WTC11 (cell line): ENCODE measurements at places on chromosomes 2 and 18.

DNA sequence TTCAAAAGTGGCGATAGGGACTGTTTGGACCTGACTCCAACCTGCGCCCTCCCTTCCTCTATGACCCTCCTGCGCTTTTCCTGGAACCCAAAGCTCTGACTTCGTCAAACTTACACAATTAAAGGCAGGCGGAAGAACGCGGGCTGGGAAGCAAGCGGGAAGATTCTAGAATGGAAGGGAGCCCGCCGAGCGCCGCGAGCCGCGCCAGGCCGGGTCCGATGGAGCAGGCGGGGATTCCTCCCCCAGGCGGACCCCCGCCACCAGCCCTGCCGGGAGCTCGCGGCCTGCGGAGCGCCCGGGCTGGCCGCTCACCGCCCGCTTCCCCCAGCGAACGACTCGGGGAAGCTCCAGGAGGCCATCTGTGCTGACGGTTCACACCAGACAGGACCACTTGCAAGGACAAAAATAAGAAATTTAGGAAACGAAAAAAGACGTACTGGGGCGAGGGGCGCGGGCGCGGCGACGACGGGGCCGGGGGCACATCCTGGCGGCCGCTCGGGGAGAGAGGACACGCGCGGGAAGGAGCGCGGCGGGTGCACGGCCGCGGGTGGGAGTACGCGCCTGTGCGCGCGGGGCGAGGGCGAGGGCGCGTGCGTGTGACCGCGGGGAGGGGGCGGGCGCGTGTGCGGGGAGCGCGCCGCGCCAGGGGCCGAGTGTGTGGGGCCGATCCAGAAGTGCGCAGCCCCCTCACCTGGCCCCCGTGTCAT is 1.1 kb upstream of the SALL3 start:
- DNase-seq: peak; percentile 48
- peaks cover 66% of the 10 kb centered on the region for H3K27me3 ChIP-seq
- H3K4me1 ChIP-seq: peaks cover 52% of the 10 kb centered on the region
- H3K4me3 ChIP-seq: peak overlapping the region; percentile 68

DNA sequence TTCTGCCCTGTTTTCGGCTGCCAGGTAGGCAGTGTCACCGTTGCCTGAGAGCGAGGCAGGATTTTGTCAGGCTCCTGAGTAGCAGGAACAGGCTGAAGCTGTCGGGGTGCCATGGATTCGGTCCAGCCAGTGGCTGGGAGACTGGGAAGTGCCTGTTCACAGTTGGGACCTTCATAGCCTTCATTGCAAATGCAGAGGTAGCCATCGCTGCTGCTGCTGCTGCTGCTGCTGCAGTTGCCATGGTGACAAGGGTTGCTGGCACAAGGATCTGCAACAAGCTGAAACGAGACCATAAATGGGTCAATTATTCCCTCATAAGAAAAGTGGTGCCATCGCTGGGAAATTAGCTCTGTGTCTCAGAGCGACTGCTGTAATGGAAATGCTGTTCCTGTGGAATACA is 122.7 kb downstream of the DNER start:
- no peak overlapping the region for H3K4me3 ChIP-seq
- no peaks in the 10 kb centered on the region for H3K27me3 ChIP-seq
- peaks cover 21% of the 10 kb centered on the region for H3K4me1 ChIP-seq
- no peak overlapping the region for H3K27ac ChIP-seq
- no peak for DNase-seq
- no peaks in the 10 kb centered on the region for H3K36me3 ChIP-seq

- H3K4me1 ChIP-seq: peaks cover 3% of the 10 kb centered on the region
- no peak overlapping the region for H3K27ac ChIP-seq
- H3K36me3 ChIP-seq: no peaks in the 10 kb centered on the region
- H3K4me3 ChIP-seq: no peak overlapping the region
Measured at GRCh38 chr2:122703676-122704075, 948.2 kb downstream of the TSN start.

- peaks cover 8% of the 10 kb centered on the region for H3K27me3 ChIP-seq
- no peak for DNase-seq
- peaks cover 16% of the 10 kb centered on the region for H3K36me3 ChIP-seq
- peaks cover 73% of the 10 kb centered on the region for H3K4me1 ChIP-seq
- no peak overlapping the region for H3K4me3 ChIP-seq
Measured at GRCh38 chr2:45259547-45260160, 250.4 kb upstream of the SIX2 start.

DNA sequence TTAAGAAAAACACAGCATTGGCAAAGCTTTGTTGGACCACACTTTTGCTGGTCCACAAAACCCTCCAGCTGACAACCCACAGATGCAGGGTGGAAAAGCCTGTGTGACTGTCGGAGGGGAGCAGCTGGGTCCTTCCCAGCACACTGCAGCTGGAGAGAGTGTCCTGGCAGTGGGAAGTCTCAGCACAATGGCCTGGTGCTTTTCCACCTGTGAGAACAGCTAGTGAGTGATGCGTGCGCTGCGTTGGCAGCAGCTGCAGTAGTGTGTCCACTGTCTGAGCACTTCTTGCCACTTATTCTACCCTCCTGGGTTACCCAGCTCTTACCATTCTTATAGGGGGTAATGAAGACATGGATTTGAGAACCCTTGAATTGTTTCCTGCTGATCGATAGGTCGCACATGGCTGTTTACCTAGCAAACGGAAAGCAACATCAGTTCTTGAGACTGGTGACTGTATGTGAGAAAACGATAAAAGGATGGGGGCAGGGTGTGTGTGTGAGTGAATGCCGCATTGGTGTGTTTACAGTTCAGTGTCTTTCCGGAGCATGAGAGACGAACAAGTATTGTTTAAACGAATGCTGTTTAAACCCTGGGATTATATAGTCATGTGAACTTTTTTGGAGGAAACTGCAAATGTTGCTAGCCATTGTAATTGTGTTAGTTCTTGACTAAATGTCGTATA is 69.7 kb downstream of the LYPD6 start:
- no peak overlapping the region for H3K4me3 ChIP-seq
- peaks cover 10% of the 10 kb centered on the region for H3K36me3 ChIP-seq
- no peak overlapping the region for H3K27ac ChIP-seq
- DNase-seq: no peak
- H3K27me3 ChIP-seq: no peaks in the 10 kb centered on the region

- peak overlapping the region; percentile 92 for H3K27ac ChIP-seq
- H3K4me3 ChIP-seq: peak overlapping the region; percentile 9; the same call in 1 of the 2 replicates
- no peaks in the 10 kb centered on the region for H3K27me3 ChIP-seq
- no peaks in the 10 kb centered on the region for H3K36me3 ChIP-seq
- no peak for DNase-seq
- peaks cover 49% of the 10 kb centered on the region for H3K4me1 ChIP-seq
Measured at GRCh38 chr2:215790523-215791421, 222.6 kb downstream of the MREG start.

DNA sequence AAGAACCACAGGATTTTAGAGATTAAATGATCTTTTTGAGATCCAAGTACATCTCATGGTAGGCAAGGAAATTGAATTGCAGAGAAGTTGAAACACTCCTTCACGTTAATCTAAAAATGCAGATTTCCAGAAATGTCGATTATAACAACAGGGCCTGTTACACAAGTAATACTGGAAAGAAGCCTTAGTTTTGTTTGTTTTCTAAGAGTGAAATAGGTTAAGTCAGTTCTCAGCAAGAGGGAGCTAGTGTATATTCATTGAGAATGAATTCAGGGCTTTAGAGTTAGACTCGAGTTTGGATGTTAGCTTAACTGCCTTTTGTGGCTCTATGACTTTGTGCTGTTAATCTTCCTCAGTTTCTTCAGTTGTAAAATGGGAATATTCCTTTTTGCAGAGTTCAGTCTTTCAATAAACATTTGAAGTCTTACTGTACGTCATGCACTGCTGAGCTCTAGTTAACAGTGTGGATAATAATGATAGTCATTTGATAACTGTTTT is 926 bp downstream of the NDUFV2 start:
- H3K27me3 ChIP-seq: no peaks in the 10 kb centered on the region; the same call in 1 of the 2 replicates
- peak overlapping the region; percentile 84 for H3K27ac ChIP-seq
- peak overlapping the region; percentile 90 for H3K4me3 ChIP-seq
- no peaks in the 10 kb centered on the region for H3K36me3 ChIP-seq
- DNase-seq: no peak

GRCh38 chr2:74571058-74571457 is 16.5 kb downstream of the DOK1 start:
- peaks cover 30% of the 10 kb centered on the region for H3K27me3 ChIP-seq
- peaks cover 6% of the 10 kb centered on the region for H3K4me1 ChIP-seq
- H3K4me3 ChIP-seq: no peak overlapping the region
- H3K36me3 ChIP-seq: no peaks in the 10 kb centered on the region

DNA sequence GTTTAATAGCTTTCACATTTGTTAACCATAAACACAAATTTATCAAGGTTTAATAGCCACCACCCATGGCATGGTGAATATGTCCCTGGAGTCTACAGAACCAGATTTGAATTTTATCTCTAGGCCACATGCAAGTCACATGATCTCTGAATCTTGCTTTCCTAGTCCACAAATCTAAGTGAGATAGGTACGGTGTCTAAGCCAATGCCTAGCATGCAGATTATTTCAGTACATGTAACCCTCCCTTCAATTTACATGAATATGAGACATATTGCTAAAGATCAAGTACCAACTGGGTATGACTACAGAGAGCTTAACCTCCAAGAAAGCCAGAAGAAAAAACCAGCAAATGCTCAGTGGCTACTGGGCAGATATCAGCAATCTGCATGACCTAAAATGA is 10.0 kb downstream of the ZNF24 start:
- no peaks in the 10 kb centered on the region for H3K4me1 ChIP-seq
- H3K27me3 ChIP-seq: no peaks in the 10 kb centered on the region
- H3K36me3 ChIP-seq: peaks cover 61% of the 10 kb centered on the region

GRCh38 chr18:9482790-9483189 is 7.5 kb downstream of the RALBP1 start:
- no peak for DNase-seq
- H3K4me1 ChIP-seq: 0 out of 2 replicates have a peak, but pooled peaks cover 4% of the 10 kb centered on the region
- H3K36me3 ChIP-seq: peaks cover 32% of the 10 kb centered on the region
- no peaks in the 10 kb centered on the region for H3K27me3 ChIP-seq

DNA sequence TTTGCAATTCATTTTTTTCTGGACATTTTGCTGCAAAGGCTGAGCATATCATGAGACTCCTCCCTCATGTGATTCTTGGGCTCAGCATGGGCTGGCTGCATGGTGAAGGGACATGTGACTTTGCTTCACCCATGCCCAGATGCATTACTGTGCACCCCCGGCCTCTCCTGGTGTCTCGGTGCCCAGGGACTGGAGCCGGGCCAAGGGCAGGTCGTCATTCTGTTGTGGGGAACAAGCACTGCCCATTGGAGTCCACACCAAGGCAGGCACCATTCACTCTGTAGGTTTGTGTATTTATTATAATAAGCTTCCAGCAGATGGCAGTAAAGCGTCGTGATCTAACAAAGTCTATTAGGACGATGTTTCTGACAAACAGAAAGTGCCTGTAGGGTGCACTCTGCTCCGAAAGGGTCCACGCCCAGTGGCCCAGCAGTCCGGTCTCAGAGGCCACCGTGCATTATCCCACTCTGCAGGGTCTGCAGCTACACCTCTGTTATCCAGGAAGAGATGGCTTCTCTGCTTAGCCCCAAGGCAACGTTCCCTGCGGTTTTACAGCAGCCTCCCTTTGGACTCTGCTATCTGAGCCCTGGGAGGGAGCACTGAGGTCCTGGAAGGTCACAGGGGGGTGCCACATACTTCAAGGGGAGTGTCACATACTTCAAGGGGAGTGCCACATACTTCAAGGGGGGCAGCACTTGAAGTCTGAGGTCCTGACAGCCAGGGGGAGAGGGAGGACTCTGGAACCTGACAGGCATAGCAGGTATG is 219.6 kb downstream of the TSN start:
- no peaks in the 10 kb centered on the region for H3K36me3 ChIP-seq
- no peak overlapping the region for H3K4me3 ChIP-seq
- no peak overlapping the region for H3K27ac ChIP-seq
- peak; percentile 58 for DNase-seq
- peaks cover 31% of the 10 kb centered on the region for H3K4me1 ChIP-seq

DNA sequence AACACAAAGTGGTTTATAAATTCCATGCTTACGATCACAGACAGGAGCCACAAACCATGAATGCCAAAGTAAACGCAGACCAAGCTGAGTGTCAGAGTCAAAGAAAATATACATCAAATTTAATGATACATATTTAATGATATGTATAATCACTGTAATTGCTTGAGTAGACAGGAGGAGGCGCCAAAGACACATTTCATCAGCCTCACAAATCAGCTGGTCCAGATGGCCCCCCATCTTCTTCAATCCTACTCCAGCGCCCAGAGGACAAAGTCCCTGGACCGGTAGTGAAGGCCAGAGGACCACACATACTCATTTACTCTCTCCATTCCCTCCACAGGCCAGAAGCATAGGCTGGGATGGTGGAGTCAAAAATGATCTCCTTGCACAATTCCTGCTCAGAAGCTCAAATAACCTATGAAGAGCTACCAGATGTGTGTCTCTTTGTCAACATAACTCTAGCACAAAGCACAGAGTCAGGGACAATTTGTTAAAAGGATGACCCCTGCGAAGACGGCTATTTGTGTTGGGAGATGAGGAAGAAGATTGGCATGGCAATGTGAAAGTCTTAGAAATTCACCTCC is 149.3 kb upstream of the PGAP1 start:
- no peak overlapping the region for H3K4me3 ChIP-seq
- no peak overlapping the region for H3K27ac ChIP-seq
- no peaks in the 10 kb centered on the region for H3K36me3 ChIP-seq
- peak; percentile 26 for DNase-seq

DNA sequence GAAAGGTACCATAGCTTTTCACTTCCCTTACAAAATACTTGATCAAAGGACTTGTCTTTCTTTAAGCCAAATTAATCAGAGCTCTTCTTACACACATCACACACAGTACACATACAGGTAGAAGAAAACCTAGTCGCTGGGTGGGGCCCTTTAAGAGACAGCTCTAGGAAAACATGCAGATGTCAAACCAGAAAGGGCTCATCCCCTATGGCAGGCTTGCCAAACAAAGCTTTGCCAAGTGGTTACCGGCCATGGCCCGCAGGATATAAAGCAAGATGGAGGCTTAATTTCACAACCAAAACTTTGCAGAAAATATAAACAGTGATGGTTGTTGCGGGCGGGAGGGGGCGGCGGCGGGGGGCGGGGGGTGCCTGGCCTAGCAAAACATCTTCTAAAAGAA is 2156.0 kb upstream of the PIK3C3 start:
- no peak for DNase-seq
- peak overlapping the region; percentile 87 for H3K4me3 ChIP-seq
- H3K36me3 ChIP-seq: peaks cover 28% of the 10 kb centered on the region

DNA sequence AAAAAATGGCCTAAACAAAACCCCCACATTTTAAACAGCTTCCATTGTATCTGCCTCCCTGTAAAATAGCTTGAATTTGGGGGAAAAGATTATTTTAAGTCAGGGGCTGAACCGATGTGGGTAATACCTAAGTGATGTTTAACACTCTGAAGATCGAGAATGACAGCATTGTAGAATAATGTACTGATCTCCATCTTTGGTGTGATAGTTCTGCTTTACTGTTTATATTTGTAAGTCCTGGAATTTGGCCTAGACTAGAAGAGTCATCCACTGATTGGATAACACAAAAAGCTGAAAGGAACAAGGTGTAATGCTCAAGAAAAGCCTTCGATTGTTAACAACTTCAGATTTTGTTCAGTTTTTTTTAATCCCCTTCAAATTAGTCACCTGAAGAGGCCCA is 53.8 kb upstream of the CCDC68 start:
- no peak for DNase-seq
- no peak overlapping the region for H3K4me3 ChIP-seq
- H3K27me3 ChIP-seq: peaks cover 4% of the 10 kb centered on the region; the same call in 1 of the 2 replicates
- H3K4me1 ChIP-seq: peaks cover 23% of the 10 kb centered on the region
